ENCODE measurements at places on chromosomes 1 and 21.

- DNase-seq: peak; percentile 44
Observed at GRCh38 chr1:203306965-203307541, 1.7 kb downstream of the BTG2 start.

GRCh38 chr1:211653293-211653692, 22.1 kb downstream of the NEK2 start:
- no peak for DNase-seq

DNA sequence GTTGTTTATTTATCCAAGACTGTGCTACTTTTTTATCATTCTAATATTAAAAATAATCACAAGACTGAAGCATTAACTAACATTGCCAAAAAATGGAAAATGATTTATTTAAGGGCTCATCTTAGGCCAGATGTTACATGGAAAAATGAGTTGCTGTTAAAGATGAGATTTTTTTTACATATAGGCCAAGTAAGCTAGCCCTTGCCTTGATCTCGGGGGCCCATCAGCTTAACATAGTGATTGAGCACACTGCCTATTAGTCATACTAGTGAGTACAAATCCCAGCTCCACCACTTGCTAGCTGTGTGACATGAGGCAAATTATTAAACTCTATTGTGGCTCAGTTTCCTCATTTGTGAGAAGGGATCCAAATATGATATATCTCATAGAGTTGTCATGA, 275.9 kb upstream of the SNX7 start:
- DNase-seq: no peak

DNA sequence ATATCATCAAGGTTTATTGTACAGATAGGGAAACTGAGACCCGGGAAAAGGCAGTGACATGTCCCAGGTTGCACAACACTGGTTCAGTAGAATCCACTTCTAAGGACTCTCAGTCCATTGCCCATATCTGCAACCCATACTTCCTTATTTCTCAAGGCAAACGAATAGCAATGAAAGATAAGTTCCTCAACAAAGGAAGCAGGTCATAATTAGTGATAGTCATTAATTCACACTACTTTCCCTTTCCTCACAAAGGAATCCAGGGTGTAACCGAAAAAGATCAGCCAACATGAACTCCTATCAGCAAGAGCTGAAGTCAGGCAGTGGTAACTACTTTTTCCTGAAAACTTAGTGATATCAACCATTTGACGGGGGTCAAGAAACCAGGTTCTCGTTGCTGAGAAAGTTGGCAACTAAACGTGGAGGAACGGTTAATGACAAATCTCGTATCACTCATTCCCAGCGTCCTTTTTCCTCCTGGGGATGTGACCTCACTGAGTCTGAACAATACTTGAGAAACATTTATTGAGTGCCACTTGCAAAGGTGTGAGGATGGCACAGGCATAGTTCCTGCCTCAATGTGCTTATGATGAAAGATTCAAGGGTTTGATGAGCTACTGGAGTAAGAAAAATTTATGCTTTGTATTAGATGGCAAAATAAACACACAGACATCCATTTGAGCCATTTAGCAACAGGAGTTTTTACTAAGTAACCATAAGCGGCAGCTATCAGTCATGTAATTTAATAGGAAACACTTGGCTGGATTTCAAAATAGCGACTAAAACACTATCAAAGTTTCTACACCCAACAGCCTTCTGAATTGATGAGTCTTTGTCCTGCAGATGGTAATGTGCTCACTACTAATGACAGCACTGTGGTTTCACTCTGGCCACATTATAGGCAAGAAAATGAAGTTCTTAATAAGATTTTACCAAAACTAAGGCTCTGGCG, 82.3 kb downstream of the PLPP3 start:
- no peak for DNase-seq

GRCh38 chr1:18805925-18806849, 53.3 kb downstream of the TAS1R2 start:
- DNase-seq: no peak

DNA sequence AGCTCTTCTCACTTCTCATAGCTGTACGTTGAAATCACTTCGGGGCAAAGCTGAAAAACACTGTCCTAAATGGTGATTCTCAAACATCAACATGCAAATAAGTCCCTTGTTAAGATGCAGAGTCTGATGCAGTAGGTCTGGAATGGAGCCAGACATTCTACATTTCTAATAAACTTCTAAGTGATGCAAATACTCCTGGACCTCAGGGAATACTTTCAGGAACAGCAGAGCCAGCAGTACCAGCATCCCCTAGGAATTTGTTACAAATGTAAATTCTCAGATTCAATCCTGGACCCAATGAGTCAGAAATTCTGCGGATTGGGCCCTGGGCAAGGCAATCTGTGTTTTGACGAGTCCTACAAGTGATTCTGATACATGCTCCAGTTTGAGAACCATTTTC, 152.3 kb downstream of the PCNX2 start:
- DNase-seq: no peak

DNA sequence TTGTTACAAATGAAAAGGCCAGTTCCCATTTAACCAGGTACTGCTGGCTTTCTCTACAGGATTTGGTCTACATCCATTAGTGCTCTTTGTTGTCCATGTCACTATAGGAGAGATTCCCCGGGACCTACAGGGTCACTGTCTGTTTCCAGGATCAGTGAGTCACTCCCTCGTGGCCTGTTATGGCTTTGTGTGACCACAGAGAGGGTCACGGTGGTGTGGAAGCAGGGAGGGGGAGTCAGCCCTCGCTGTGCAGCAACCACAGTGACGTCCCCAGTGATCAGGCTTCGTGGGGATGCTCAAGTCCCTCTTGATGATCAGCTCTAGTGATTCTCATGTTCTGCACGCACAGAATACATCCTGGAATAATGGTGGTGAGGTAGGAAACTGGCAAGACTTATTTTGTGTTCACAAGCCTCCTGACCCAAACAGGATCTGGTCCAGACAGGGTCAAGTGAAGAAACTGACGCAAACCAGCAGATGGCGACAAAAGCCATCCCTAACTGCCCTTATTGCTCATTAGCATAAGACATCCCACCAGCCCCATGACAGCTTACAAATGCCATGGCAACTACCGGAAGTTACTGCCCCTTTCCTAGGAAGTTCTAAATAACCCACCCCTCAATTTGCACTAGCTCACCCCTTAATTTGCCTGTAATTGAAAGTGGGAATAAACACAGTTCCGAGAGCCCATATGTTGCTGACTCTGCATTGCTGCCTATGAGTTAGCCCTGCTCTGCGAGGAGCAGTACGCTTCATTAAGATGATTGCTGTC, 98.5 kb downstream of the DISC1 start:
- no peak for DNase-seq

- DNase-seq: no peak
Observed at GRCh38 chr1:46969014-46969619, 27.8 kb upstream of the CYP4A11 start.

GRCh38 chr1:172442843-172443565, 865 bp downstream of the PIGC start:
- no peak for DNase-seq

DNA sequence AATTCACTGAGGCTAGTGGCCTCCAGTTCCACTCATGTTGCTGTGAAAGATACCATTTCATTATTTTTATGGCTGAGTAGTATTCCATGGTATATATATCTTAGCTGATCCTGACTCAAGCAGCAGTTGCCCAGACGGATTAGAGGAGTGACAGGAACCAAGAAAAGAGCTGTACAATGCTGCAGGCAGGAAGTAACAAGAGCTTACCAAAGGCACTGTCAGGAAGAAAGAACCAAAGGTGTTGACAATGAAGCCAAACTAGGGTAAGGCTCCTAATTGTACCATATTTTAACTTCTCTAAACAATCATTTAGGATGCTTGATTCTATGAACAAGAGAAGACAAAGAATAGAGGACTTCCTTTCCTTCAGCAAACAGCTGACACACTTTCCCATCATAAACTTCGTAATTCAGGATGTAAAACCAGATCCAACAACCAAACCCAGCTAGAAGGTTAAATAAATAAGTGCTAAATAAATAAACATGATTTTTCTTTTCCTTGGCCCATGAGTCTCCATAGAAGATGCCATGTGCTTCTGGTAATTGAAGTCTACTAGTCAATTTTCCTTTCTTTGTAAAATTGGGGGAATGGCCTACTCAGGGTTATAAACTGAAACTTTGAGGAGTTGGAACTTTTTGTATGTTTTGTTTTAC, 248.2 kb upstream of the SGIP1 start:
- DNase-seq: no peak

GRCh38 chr1:47478090-47478489, 40.2 kb downstream of the FOXD2 start:
- DNase-seq: no peak

DNA sequence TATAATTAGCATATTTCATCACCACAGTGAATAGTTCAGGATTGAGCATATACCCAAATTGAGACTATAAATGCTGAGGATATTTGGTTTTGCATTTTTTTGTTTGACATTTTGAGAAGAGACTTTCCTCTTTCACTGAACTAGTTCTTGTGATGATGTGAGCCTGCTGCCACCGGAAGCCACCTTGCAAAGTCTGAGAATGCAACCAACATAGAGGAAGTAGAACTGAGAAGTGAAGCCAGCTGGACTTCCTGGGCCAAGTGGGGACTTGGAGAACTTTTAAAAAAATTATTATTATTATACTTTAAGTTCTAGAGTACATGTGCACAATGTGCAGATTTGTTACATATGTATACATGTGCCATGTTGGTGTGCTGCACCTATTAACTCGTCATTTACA, 102.3 kb downstream of the RPE65 start:
- no peak for DNase-seq

DNA sequence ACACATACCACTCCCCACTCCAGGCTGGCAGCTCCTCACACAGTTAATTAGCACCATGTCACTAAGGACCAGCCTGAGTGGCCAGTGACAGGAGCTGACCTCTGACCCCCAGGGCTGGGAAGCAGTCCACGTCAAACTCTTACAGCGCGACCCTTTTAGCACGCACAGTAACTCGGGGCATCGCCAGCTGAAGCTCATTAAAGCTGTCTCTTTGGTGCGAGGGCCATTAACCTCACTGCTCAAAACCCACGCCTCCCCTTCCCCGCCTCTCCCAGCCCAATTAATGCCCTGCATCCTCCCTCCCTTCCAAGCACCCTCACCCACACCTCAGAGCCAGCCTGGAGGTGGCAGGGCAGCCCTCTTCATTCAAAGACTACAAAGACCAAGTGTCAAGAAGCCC, 31.7 kb downstream of the DMAP1 start:
- DNase-seq: no peak

DNA sequence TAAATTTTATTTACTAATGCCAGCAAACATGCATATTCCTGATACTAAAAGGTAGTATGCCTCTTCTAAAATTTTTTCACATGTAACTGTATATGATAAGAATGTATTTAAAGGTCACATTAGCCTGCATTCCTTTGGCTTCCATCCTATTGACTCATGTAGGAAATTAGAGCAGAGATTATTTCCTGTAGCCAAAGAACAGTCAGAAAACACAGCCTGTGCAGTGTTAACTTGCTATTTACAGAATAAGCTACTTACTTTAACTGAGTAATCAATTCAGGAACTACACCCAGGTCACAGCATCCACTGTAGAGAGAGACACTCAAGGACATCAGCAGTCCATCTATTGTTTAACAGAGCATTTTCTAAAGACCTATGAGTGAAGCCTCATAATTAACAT, 154.5 kb upstream of the ADGRL4 start:
- DNase-seq: no peak

- DNase-seq: no peak
Observed at GRCh38 chr1:118144684-118145083, 40.3 kb downstream of the SPAG17 start.

DNA sequence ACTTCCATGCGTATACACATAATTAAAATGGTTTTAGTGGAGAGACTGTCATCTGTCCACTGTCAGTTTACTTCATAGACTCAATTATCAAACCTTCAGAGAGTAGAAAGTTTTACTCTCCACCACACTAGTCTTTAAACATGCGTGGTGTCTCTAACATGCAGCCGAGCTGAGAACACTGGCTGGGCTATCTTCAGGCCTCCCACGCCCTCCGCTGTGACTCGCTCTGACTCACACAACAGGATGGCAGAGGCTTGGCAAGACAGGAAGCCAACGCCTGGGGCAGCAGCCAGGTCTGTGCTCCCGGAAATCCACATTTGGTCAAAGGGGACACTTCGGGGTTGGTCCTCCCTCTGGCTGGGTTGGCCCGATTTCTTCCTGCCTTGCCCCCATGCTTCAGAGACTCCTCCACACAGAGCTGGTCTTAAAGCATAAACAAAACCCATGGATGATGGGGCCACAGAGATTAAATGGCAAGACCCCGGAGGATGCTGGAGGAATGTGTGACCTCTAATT, 22.7 kb upstream of the IFNGR2 start:
- DNase-seq: peak; percentile 76

DNA sequence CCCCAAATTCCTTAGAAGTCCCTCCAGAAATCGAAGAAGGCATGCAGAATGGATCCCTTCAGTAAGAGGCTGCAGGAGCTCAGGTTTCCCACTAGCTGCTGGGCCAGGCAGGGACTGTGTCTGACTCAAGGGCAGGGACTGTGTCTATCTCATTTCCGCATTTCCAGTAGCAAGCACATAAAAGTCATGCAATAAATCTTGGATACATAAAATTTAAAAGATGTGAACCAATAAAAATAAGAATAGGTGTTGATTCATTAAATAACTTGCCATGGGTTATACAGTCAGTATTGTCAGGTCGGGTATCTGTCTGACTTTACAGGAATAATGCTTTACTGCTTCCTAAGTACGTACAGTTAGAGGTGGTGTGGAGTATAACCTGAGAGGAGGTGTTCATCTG, 15.2 kb downstream of the PM20D1 start:
- DNase-seq: no peak

GRCh38 chr1:29539971-29540370, 303.6 kb downstream of the PTPRU start:
- no peak for DNase-seq

Measured in activated gamma-delta T cell treated with Interleukin-2 at 50 U/mL for 16 hours (primary cell).